Choroid plexus epithelial cell (primary cell): ENCODE measurements at places on chromosomes 6 and 20.

GRCh38 chr20:23868321-23868720 is 11.2 kb downstream of the CST5 start:
- no peak for DNase-seq

DNA sequence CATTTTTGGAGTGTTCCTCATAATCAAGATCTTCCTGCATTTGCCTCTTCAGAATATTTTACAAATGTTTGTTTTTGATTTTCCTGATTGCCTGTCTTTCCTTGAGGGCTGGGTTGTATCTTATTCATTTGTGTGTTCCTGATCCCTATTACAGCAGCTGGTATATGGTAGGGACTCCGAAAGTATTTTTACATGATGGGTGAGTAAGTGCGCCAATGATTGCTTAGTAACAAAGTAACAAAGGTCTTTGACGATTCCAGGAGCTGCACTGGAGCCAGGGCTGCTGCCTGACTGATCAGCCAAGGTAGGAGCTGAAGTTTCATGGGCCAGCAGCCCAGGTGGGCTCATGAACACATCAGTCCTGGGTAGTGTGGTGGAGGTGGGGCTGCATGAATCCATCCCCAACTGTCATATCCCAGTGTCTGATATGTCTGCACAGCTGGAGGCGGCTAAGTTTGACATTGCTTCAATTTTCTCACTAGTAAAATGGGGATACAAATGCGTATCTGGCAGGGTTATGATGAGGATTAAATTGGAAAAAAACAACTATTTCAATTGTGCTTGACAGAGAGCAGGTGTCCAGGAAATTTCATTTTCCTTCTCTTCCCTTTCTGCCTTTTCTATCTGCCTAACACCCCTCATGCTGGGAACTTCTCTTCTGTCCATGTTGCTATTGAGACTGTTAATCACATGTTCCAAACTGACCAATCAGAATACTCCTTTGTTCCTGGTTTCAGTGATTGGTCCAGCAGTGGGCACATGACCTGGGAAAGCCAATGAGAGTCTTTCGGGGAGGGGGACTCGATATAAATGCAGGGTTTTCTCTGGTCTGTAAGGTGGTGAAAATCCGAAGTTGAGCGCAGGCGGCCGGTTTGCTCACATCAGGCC is 90.7 kb downstream of the CDH26 start:
- DNase-seq, result no peak

GRCh38 chr6:13406781-13407180 is 78.4 kb upstream of the TBC1D7 start:
- DNase-seq, result peak; percentile 49

DNA sequence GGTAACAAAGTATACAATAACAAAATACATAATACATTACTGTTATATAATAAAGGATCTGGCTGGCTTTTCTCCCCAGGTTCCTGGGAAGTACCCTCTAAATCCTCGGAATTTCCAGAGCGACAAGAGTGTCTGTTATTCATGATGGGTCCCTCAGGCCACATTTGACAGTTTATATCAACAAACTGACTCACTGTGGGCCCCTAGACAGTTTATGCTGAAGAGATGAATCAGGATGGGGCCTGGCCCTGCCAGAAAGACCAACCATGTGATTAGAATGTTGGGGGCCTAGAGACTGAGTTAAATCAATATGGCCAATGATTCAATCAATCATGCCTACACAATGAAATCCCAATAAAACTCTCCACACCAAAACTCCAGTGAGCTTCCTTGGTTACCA is 13.5 kb downstream of the USP45 start:
- DNase-seq, result no peak

- DNase-seq, result peak; percentile 12
Measured at GRCh38 chr6:20564777-20565176, 30.5 kb downstream of the CDKAL1 start.

- DNase-seq, result peak; percentile 87
Measured at GRCh38 chr6:15922510-15923250, 206.2 kb upstream of the MYLIP start.

DNA sequence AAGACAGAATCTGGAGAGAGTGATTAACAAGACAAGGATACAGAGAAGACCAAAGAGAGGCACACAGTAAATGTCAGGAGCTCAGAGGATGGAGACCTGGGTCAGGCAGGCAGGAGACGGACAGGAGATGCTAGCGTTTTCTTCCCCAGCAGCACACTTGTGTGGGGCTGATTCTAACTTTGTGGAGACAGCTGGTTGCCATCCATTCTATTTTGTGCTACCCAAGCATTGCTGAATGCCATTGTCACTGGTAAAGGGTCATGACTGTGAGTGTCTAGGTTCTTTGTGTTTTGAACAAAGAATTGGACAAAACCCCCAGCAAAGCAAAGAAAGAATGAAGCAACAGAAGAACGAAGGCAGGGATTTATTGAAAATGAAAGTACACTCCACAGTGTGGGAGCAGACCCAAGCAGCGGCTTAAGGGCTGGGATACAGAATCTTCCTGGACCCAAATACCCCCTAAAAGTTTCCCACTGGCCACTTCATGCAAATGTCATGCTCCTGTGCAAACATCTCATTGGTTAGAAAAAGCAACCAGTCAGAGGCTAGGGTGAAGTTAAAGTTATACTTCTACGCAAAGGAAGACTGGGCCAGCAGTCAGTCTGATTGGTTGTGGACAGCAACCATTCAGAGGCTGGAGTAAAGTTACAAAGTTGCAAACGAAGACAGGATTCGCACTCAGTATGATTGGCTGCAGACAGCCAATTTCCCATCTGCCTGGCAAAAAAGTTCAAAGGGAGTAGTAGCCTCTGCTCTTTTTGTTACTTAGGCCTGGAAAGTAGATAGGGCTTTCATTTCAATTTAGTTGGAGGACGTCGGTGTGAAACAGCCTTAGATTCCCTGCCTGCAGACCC is 17.5 kb downstream of the PTK7 start:
- DNase-seq, result peak; percentile 60

- DNase-seq, result peak; percentile 22
Measured at GRCh38 chr20:8132484-8133309, 631 bp downstream of the PLCB1 start.

GRCh38 chr6:71855406-71855805 is 30.9 kb upstream of the RIMS1 start:
- no peak for DNase-seq

GRCh38 chr6:158638324-158638854 is 6.2 kb downstream of the DYNLT1 start:
- DNase-seq, result peak; percentile 53

- DNase-seq, result no peak
Measured at GRCh38 chr20:12345978-12346377, 428.3 kb downstream of the BTBD3 start.

DNA sequence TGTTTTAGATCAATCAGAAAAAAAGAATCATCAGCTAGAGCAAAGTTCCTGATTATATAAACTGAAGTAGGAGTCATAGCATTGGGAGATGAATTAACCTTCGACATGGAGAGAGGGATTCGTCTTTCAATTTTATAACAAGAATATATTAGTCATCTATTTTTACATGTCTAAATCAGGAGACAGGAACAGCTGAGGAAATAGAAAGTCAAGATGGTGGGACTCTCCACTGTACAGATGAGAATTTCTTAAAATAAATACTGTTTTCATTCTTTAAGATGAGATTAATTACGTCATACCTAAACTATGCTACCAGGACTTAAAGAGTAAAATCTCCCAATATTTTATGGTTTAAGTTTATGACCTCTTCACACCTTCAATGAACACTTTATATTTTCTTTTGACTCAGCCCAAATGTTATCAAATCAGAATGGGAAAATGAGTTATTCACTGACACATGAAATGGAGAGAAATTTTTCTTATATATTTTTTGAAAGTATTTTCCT is 1137.7 kb downstream of the EPHA7 start:
- DNase-seq, result no peak

GRCh38 chr6:17397764-17398194 is 4.4 kb downstream of the CAP2 start:
- DNase-seq, result peak; percentile 89

GRCh38 chr6:133951881-133952814 is 876 bp upstream of the TBPL1 start:
- DNase-seq, result peak; percentile 84

- DNase-seq, result peak; percentile 36
Measured at GRCh38 chr6:131173680-131174079, 38.4 kb downstream of the AKAP7 start.

DNA sequence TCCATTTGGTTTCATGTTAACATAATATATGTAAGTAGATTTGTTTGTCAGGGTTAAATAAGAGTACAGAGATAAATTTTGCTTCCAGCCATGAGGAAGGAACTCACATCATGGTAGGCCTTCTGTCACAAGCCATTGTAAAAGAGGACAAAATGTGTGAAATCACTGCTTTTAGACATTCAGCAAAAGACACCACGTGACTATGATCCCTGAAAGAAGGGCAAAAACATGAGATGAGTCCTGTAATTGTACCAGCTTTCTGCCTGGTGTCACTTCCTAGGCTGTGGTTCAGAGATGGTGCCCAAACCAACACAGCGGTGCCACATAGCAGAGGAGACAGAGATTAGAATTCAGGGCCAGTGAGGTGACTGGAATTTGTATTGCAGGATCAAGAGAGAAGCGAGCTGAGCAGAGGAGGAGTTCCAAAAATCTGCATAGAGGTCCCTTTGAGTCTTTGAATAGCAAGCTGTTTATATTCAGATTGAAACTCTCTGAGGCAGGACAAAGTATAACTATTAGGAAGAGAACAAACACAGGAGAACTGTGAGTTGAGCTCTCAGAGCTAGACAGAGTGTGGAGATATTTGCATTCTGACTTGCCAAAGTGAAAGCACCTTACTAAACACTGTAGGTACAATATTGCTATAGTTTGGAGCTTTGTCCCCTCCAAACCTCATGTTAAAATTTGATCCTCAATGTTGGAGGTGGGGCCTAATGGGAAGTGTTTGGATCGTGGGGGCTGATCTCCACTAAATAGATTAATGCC is 52.6 kb upstream of the PDE7B start:
- DNase-seq, result no peak

DNA sequence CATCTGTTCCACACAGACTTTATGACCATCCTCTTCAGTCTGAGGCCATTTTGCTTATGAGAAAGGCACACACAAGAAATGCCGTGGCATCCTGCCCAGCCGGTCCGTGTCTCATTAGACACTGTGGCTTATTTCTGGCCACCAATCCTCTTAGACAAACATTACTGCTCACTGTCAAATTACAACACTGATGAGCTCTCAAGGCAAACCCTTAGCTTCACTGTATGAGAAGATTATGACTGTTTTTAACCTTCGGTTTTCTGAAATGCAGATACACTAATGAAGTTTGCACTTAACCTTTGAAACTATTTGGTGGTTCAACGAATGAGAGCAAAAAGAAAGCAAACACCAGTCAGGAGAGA is 50.5 kb upstream of the DST start:
- DNase-seq, result peak; percentile 88

GRCh38 chr6:34658605-34659265 is 37.8 kb downstream of the ILRUN start:
- no peak for DNase-seq

GRCh38 chr6:78896227-78896626 is 28.9 kb downstream of the IRAK1BP1 start:
- no peak for DNase-seq

- peak; percentile 85 for DNase-seq
Measured at GRCh38 chr6:139373154-139373927, 1.1 kb downstream of the CITED2 start.

GRCh38 chr20:5933802-5934436 is 16.4 kb downstream of the TRMT6 start:
- DNase-seq, result peak; percentile 29

DNA sequence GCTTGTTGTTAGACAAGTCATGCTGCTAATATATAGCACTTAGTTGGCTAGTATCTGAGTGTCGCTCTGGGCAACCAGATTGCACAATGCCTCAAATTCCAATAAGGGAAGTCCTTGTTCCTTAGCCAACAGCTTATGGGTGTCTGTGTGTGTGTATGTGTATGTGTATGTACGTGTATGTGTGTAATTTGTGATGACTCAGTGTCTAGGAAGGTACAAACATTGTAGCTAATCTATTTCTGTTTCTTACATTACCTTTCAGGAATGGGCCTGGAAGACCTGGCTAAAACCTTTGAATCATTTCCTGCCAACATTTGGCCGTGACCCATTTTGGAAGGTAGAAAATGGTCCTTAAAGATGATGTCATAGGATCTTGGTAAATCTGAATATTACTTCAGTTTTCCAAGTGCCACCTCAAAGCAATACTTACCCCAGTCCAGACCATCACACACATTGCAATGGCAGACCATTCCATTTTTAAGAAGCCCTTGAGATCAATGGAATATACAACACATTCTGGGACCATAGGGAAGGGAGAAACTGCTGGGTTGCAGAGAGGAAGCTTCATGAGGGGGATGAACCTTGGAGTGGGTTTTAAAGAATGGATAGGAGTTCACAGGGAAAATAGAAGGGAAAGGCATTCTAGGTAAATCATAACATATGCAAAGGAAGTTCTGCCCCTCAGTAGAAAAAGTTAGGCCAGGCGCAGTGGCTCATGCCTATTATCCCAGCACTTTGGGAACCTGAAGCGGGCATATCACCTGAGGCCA is 25.1 kb downstream of the NEDD9 start:
- peak; percentile 99 for DNase-seq

DNA sequence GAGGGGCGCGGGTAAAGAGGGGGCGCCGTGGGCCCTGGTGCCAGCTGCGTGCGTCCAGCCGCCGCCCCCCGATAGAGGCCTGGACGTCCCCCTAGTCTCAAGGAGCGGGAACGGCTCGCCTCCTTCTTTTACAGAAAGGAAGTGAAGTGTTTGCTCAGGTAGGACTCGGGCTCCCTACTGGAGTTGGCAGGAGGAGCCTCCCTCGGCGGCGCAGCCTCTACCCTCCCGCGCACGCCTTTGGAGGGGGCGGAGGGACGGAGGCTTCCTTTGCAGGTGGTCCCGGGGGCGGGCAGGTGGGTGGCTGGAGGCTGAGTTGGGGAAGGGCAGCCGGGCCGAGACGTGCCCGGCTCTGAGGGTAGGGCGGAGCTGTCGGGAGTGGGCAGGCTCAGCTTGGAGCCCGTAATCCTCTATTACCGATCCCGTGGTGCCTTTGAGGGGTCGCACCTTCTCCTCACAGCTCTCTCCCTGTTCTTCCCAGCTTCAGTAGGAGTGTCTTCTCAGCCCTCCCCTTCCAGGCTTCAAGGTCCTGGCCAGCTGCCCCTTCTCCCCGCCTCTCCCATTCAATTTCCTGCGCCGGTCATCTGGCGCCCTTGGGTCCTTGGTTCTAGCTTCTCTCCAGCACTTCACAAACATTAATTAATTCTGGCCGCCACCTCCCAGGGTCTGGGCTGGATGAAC is 728 bp downstream of the ITPR3 start:
- DNase-seq, result no peak

DNA sequence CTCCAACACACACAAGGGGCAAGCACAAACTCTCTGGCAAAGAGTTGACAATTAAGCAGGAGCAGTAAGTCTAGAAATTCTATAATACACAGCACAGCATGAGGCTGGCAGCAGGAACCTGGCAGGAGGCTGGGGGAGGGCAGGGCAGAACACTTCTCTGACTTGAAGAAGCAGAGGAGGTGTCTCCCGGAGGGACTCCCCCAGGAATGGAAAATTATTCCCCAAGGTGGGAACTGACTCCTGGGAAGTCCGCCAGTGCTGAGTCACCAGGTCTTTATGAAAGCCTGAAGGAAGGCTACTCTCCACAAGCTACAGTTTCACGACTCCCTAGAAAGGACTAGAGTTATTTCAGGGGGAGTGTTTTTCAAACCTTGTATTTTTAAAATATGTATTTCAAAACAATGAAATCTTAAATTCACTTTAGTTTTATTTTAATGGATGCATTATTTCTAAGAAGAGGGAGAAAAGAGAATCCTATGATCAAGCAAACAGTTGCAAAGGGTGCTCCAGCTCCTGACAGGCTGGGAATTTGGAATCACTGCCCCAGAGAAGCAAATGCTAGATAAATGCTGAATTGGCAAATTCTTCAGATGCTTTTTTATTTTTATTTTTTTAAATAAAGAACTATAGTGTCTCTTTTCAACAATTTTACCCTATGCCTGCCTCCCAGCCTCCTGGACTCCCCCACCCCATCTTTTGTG is 192.8 kb downstream of the LY86 start:
- DNase-seq, result peak; percentile 58
